ENCODE measurements at places on chromosomes 2 and 18.

GRCh38 chr18:23690505-23691068 lies 1.3 kb downstream of the LAMA3 start:
- no peak for DNase-seq

DNA sequence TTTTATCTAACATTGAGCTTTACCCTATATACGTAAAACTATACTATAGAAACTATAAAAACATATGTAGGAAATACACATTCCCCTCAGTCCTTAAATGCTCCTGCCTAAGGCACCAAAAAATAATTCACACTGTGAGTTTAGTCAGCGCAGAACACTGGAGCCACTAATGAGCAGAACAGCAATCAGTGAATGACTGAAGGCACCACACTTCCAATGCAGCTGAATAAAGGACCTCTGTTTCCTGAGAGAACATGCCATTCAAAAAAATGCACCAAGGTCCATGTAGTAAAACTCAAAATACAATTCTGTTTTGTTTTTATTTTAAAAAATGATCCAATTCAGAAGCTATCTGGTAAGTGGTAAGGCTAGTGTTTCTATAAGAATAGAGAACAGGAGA lies 1280.6 kb upstream of the NRXN1 start:
- DNase-seq: no peak

- no peak for DNase-seq
These were observed 34.5 kb upstream of the GRB14 start for GRCh38 chr2:164655750-164656149.

DNA sequence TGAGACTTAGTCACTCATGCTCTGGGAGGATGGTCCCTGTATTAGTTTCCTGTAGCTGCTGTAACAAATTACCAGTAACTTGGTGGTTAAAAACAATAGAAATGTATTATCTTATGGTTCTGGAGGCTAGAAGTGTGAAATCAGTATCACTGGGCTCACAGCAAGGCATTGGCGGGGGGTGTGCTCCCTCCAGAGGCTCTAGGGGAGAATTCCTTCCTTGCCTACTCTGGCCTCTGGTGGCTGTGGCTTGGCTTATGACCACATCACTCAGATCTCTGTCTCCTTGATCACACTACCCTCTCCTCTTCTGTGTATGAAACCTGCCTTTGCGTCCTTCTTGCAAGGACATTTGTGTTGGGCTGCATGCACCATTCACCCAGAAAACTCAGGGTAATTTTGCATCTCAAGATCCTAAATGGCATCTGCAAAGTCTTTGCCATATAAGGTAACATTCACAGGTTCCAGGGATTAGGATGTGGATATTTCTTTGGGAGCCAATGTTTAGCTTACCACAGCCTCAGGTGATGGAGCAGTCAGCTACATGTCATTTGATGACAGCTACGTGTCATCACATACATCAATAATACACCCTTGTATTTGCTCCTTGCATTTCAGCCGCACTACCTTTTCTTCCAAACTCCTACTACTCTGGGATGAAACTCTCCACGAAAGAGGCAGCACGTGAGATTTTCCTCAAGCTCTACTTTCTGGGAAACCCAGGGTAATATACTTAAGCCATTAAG lies 49.6 kb upstream of the POU3F3 start:
- no peak for DNase-seq

- no peak for DNase-seq
These were observed 275.3 kb upstream of the RAB12 start for GRCh38 chr18:8333961-8334360.

GRCh38 chr2:134575888-134576287 lies 142.9 kb downstream of the TMEM163 start:
- DNase-seq: no peak

Data from left renal cortex interstitium (tissue), 4 donors.